NCI-H226 (cell line): ENCODE measurements at places on chromosomes 16 and 17.
A peak's percentile ranks its signal among the peaks of the same experiment; 100 is the strongest.

GRCh38 chr16:50457979-50458491 lies 89.2 kb upstream of the BRD7 start:
- DNase-seq, result no peak

- DNase-seq, result no peak
Measured at GRCh38 chr17:28180449-28180848, 138.0 kb downstream of the NLK start.

- DNase-seq, result peak; percentile 24
Measured at GRCh38 chr16:28010671-28011070, 52.8 kb downstream of the GSG1L start.

DNA sequence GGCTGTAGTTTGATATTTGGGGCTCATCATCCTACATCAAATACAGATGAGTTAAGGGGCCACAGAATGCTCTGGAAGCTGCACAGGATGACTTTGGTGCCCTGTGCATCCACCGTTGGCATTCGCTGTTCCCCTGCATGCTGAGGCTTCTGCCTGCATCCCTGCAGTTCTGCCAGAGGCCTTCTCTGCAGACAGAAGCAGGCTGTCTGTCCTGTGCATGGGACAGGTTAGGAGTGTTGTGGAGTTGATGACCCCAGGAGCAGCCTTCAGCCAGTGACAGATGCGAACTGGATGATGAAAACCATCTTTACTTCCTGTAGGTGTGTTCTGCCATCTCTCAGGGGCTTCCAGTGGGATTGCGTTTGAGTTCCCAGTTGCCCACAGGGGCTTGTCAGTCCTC lies 13.6 kb upstream of the TNS4 start:
- no peak for DNase-seq

GRCh38 chr17:75410141-75410540 lies 4.7 kb upstream of the GRB2 start:
- no peak for DNase-seq

DNA sequence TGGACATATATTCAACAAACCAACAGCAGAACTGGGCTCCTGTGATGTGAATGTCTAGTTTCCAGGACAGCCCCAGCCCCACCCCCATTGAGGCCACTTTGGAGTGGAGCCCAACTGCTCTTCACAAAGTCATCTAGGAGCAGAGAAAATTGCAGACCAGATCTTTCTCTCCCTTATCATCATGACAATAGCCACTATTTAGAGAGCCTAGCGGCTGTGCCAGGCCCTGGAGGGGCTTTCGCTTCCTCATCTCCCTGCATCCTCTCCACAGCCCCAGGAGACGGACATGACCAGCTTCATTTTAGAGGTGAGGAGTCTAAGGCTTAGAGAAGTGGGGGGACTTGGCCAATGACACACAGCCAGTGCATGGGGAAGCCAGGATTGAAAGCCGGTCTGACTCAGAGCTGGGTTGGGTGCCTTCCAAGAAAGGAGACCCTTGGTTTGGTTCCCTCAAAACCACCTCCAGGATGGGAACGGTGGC lies 1.4 kb downstream of the PRSS8 start:
- DNase-seq, result no peak

DNA sequence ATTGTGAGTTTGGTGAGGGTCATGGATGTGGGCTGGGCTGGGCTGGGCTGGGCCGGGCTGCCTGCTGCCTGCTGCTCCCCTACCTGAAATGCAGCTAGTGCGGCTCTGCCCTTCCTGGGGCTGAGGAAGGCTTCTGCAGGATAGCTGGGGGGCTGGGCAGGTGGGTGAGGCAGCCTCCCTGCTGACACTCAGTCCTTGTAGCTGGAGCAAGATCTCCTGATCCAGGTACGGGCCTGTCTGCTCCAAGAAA lies 4.7 kb downstream of the RPL13 start:
- peak; percentile 32 for DNase-seq

- DNase-seq, result no peak
Measured at GRCh38 chr17:44001461-44001920, 2.9 kb upstream of the NAGS start.
